ENCODE measurements at places on chromosomes 6 and 20. TPM values are rescaled to one million over a fixed set of nuclear protein-coding genes. Genes with fewer than 3 reads are reported as not detected.

SLC32A1 gene
- not detected for total RNA-seq

DPPA5 gene
- not detected for total RNA-seq

MCM3 gene
- 89.2 TPM for total RNA-seq

CALHM4 gene
- total RNA-seq = not detected

PIGT gene
- total RNA-seq = 96.2 TPM

All from A549 treated with CpdA at 1 μM for 4 hours (cell line).